ENCODE measurements at places on chromosomes 16 and 17. TPM values are rescaled to one million over a fixed set of nuclear protein-coding genes. Genes with fewer than 3 reads are reported as not detected.

Gene C17orf67
- 0.76 TPM for total RNA-seq

Gene NAGPA
- total RNA-seq: 30.5 TPM

Gene TBX2
- total RNA-seq: 2.4 TPM

Gene IRX5
- 2.3 TPM for total RNA-seq

Gene DCAF7
- 50.2 TPM for total RNA-seq

Gene GPRC5C
- total RNA-seq: 40.1 TPM

Gene HOXB2
- 51.0 TPM for total RNA-seq

Gene CHST5
- total RNA-seq: not detected

Gene BMERB1
- total RNA-seq: 14.0 TPM

Gene DNAH17
- total RNA-seq: 0.16 TPM

Gene SULT1A1
- total RNA-seq: 0.98 TPM

Gene GPR142
- not detected for total RNA-seq

Gene CDK5R1
- total RNA-seq: 3.0 TPM

Gene TXNDC17
- total RNA-seq: 124 TPM

Gene HLF
- total RNA-seq: 1.3 TPM

Gene FAM171A2
- total RNA-seq: 17.0 TPM

Gene NTN3
- total RNA-seq: 3.4 TPM

Gene USP6
- total RNA-seq: not detected

Gene ZPBP2
- total RNA-seq: not detected

Gene TBC1D3G
- total RNA-seq: not detected

Gene PYY
- total RNA-seq: 0.38 TPM

Gene MYCBPAP
- total RNA-seq: 0.98 TPM

Gene ARRB2
- total RNA-seq: 9.0 TPM

Gene IL34
- 2.2 TPM for total RNA-seq

Gene TTYH2
- 4.1 TPM for total RNA-seq

Gene SLC7A5
- 181 TPM for total RNA-seq

Gene MPP2
- total RNA-seq: 2.8 TPM

Gene APOBR
- not detected for total RNA-seq

Gene CENPX
- 33.2 TPM for total RNA-seq

Gene VAC14
- 65.3 TPM for total RNA-seq

Gene TP53TG3B
- total RNA-seq: not detected

Gene CA4
- not detected for total RNA-seq

Gene DNAI2
- not detected for total RNA-seq

Gene ACSM3
- 2.9 TPM for total RNA-seq
